Common myeloid progenitor, CD34-positive (primary cell): ENCODE measurements at places on chromosomes 2 and 18.

- no peak for DNase-seq
These were observed 64.1 kb downstream of the SMAD7 start for GRCh38 chr18:48886520-48887293.

DNA sequence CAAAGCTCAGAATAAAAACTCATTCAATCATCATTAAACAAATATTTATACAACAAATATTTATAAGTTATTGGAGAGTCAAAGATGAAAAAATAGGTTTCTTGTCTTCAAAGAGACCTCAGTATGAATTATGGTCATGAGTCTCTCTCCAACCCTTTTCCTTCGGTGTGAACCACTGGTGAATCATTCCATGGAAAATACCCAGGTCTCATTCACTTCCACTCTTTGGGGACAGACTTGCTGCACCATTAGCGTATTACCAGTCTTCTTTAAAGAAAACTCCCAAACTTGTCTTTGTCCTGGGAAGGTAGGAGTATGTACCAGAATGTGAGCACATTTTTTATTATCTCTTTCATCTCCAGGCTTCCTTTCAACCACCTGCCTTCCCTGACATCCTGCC, 257.4 kb upstream of the RBMS1 start:
- no peak for DNase-seq

GRCh38 chr18:35510076-35510651, 12.4 kb upstream of the INO80C start:
- DNase-seq: no peak

GRCh38 chr2:96498021-96498431, 7.1 kb downstream of the NEURL3 start:
- no peak for DNase-seq

- no peak for DNase-seq
These were observed 14.5 kb downstream of the PTMA start for GRCh38 chr2:231722721-231723307.

DNA sequence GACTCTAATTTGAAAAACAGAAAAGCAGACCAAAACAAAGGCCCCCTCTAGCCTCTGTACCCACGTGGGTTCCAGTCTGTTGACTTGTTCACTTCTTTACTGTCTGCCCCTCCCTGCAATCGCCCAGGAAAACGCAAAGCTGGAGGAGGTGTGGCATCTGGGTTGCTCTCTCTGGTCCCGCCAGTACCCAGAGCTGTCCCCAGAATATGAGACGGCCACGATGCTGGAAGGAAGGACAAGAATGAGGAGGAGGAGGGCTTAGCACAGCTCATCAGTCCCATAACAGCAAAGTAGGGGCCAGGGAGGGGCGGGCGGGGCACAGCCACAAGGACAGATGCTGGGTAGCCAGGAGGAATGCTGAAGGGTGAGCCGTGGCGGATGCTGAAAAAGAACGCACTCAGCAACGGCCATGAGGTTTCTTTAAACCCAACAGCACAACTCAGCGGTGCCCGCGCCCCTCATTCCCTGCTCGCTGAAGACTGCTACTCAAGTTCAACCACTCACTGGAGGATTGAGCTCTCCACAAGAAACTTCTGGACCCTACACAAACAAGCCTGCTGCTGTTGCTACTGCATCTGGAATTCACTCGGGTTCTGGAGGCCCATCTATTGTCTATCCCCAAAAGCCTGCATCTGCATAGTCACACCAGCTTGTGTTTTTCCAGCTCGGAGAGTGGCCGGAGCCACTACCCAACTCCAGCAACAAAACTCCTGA, 187.7 kb downstream of the HDAC4 start:
- DNase-seq: no peak

GRCh38 chr2:122873951-122874350, 1118.5 kb downstream of the TSN start:
- no peak for DNase-seq

GRCh38 chr2:157107877-157108276, 149.6 kb upstream of the GALNT5 start:
- DNase-seq: no peak

GRCh38 chr2:204278454-204278853, 266.8 kb upstream of the PARD3B start:
- no peak for DNase-seq

DNA sequence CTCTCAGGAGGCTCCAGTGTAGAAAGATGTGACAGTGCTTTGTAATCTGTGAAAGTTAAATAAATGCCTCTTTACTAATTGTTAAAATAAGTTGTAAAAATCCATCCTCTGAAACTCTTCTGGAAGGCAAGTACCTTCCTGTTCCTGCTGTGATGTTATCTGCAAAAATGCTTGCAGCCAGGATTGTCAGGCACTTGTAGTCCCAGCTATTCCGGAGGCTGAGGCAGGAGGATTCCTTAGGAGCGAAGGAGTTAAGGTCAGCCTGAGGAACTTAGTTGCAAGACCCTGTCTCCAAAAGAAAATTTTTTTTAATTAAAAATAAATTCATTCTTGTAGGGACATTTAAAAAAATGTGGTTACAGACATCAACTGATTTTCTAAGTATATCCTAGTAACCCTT, 22.7 kb upstream of the BMPR2 start:
- DNase-seq: no peak

- no peak for DNase-seq
These were observed 7.6 kb upstream of the ADAM23 start for GRCh38 chr2:206435742-206436141.
